ENCODE measurements at places on chromosomes 3 and 15.

GRCh38 chr3:159502986-159503385 is 485.6 kb upstream of the IL12A start:
- DNase-seq, result no peak

DNA sequence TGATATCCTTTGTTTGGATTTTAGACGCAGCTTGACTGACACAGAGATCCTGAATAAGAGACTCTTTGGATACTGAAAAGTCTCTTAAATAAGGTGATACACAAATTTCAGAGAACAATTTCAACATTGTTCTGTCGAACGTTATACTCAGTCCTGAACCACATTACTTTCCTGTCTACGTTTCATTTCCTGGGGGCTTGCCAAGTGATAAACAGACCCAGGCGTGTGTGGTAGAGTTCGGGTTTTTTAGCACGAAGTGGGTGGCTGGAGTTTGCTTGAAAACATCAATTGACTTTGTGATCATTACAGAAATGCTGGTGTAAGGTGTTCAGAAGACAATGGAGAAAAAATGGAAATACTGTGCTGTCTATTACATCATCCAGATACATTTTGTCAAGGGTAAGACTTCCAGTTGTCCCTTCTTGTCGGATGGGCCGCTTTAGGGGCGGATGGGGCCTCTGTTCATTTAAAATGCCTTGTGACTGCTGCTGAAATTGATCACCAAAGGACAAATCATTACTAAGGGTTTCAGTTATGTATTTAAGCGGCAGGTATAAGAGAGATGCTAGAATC is at the start of gene CD96:
CD96 (plus strand) TSS at position 287 of the 573 bp plus-strand sequence; CDS start at position 339, 52 bp downstream.
- DNase-seq, result no peak

GRCh38 chr3:42778644-42779043 is 5.6 kb upstream of the CCDC13 start:
- DNase-seq, result no peak

DNA sequence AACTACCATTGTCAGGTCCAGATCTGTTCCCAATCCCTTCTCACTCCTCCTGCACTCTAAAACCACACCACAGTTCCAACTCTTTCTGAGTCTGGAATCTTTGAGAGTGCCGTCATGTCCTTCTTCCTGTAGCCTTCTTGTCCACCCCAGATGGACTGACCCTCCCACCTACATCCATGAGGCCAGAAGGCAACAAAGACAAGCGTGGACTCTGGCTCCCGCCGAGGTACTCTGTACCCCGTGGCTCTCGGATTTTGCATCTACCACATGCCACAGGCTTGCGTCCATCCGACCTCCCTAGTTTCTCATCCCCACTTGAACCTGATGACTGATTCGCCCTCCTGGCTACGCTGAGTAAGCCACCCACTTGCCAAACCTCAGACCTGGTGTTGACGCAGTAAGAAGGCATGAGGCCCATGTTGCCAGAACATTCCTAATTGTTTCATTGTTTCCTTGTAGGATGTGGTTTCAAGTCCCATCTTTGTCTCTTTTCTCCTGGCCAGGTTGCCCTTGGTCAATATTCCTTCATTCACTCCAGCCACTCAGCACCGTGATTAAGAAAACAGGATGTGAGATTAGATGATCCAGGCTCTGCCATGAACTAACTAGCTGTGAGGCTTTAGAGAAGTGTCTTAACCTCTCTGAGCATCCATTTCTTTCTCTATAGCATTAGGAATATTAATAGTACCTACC is 1.1 kb upstream of the ZBTB38 start:
- peak; percentile 92 for DNase-seq

- DNase-seq, result no peak
Measured at GRCh38 chr3:107344722-107345121, 32.5 kb upstream of the CCDC54 start.
